8988T (cell line): ENCODE measurements at places on chromosomes 3 and 15.
A peak's percentile ranks its signal among the peaks of the same experiment; 100 is the strongest.

GRCh38 chr3:106006571-106006970 is 137.8 kb upstream of the CBLB start:
- DNase-seq = no peak

DNA sequence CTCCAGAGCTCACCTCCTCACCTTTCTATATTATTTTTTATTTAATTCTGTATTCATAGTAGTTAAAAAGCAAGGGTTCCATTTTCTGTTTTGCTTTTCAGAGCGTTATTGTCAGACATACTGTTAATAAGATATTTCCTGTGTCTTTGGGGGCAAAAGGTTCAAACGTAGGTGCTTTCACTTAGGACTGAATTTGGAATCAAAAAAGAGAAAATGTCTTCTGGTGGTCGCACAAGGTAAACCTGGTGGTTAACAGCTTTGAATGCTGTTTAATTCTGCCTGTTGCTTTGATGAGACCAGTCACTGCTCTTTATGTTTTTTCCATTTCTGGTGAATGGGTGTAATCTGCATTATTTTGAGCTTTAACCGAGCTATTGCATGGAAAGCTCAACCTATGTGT is 212.5 kb downstream of the TCF12 start:
- no peak for DNase-seq

DNA sequence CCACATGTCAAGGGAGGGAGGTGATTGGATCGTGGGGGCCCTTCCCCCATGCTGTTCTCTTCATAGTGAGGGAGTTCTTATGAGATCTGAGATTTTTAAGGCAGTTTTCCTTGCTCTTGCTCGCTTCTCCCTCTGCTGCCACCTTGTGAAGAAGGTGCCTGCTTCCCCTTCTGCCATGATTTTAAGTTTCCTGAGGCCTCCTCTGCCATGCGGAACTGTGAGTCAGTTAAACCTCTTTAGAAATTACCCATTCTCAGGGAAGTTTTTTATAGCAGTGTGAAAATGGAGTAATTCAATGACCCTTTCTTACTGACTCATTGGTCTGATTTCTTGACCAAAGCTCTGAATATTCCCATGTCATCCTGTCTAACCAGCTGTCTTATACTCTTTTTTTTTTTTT is 484.4 kb upstream of the TPRG1 start:
- DNase-seq = no peak

DNA sequence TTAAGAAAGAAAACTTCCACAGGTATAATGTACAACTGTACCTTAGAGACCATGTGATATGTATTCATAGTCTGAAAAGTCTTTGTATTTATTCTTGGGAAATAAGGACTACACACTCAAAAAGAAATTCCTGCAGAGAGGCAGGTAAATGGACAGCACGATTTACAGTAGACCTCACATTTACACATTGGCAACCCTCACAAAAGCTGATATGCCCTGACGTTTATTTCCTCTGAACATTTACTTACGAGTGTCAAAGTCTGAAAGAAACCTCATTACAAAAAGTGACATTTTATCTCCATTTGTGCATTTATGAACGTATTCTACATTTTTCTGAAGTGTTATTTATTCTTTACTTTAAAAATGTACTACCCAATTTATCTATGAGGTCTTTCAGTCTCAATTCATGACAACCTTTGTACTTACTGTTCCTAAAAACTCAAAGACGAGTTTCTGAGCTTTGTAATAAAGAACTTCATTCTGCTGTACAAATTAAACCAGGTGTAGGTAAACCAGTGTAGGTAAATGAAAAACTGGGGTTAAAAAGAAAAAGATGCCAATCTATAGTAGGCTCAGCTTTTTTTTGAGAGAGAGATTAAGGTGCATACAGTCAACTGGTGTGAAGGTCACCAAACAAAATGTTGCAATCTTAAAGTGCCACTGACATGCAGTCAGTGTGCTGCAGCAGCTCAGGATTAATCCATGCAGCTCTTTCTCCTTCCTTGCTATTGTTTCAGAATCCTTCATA is 44.3 kb downstream of the THRB start:
- no peak for DNase-seq

GRCh38 chr15:46556010-46556409 is 921.2 kb downstream of the SQOR start:
- no peak for DNase-seq

- DNase-seq = no peak
These were observed 152.9 kb downstream of the SLCO3A1 start for GRCh38 chr15:92006186-92007028.

GRCh38 chr15:98035577-98036010 is 75.1 kb downstream of the ARRDC4 start:
- DNase-seq = no peak

- no peak for DNase-seq
These were observed 37.0 kb upstream of the PIK3R4 start for GRCh38 chr3:130783629-130784028.

GRCh38 chr3:164064298-164064697 is 1014.0 kb downstream of the SI start:
- no peak for DNase-seq

DNA sequence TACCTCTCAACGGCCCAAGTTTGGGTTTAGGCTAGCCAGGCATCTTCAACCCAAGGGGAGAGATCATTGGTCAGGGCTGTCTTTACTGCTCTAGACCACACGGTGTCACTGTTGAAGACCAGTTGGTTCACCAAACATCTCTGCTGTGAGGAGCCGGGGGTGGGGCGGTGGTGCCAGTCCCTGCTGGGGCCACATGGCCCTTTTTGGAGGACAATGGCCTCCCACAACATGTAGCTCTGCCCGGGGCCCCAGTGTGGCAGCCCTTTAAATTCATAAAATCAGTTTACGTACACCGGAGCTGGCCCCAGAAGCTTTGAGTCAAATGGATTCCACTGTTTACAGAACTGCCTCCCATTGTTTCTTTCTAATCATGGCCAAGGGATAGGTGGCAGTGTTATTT is 19.1 kb upstream of the TM4SF18 start:
- peak; percentile 43 for DNase-seq

DNA sequence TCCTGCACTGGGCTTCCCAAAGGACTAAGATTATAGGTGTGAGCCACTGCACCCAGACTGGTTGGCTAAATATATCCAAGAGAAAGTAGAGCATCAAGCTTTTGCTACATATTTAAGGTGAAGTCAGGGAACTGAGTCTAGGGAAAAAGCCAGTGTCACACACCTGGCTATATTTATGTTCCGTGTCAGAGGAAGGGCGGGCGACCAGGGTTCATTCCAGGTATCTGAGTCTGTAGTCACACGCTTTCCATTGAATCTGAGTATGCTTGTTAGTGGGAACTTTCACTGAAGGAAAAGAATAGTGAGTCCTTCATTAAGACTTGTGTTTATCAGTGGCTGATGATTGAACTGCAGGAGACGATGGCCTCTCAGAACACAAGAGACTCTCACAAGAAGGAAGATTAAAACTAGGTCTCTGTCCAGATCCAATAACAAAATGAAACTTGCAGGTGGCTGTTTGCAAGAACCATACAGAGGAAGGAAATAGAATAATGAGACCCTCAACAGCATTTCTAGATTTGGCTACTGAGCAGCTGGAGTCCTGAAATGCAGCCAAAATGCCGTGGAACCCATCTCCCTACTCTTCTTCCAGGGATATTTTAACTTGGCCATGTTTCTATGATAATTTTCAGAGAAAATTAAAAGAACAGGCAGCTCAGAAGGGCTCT is 276.3 kb downstream of the THSD4 start:
- no peak for DNase-seq

DNA sequence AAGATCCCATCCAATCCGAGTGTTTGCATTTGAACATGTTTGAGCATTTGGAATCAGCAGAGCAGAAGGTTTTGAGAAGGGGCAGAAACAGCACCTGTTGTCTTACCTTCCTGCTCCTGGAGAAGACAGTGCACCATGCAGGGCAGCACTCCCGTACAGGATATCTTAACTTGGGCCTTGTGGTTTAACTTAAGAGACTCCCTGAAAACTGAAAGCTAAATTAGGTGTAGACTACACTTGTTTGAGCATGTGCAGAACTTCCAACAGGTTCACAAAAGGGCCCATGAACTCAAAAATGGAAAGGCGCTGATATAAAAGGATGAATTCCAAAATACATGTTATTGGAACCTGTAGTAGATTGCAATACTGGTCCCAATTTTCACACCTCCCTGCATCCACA is 175.4 kb upstream of the PRICKLE2 start:
- no peak for DNase-seq

- DNase-seq = no peak
These were observed 356.0 kb downstream of the SHQ1 start for GRCh38 chr3:72492240-72492639.

DNA sequence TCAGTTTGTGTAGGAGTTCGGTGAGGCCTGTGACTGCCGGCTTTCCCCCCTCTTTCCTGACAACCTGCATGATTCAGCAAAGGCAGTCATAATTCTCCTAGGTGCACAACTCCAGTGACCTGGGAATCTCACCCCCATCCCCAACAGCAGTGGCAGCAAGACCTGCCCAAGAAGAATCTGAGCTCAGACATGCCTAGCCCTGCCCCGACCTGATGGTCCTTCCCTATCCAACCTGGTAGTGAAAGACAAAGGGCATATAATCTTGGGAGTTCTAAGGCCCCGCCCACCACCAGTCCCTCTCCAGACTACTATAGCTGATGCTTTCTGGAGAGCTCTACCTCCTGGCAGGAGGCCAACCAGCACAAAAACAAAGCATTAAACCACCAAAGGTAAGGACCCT is 44.2 kb upstream of the ZBED2 start:
- DNase-seq = no peak

DNA sequence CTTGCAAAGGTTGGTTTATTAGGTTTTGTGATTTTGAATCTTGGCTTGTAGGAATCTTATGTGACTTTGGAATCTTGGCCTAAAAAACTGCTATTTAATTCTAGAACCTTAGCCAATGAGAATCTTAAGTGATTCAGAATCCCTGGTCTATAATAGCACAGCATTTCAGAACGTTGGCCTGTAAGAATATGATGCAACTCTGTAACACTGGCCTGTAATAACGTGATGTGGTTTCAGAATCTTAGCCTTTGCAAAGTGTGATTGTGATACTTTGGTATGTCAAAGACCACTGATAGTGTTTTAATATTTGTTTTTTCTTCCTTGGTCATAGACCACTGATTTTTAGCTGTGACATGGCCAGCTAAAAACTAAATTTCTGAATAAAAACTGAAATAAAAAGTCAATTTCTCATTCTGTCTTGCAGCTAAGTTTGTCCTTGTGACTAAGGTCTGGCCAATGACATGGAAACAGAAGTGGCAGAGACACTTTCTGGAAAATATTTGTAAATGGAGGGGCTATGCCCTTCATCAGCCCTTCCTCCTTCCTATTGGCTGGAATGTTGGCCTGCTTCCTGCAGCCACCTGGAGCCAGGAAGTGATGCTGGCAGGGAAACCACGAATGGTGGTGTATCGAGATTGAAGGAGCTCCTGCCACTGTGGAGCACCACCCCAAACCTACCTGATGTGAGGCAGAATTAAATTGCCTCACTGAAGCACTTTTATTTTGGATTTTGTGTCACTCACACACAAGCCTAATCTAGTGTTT is 42.3 kb upstream of the CORO2B start:
- no peak for DNase-seq

GRCh38 chr15:73504885-73505284 is 61.9 kb downstream of the REC114 start:
- no peak for DNase-seq

DNA sequence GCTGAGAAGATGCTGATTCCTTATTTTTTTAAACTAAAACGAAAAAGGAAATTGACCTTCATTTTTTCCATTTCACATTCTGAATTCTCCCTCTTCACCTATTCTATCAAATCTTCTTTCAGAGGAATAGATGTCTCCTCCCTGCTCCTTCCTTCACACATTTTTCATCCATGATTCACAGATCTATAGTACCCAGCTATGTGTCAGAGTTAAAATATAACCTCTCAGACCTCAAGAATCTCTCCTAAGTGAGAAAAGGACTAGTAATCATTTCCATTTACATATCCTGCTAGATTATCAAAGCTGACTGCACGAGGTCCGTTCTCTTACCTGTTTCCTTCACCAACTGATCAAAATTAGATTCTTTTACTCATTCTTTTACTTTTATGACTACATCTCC is 1297.6 kb upstream of the ALCAM start:
- DNase-seq = no peak

DNA sequence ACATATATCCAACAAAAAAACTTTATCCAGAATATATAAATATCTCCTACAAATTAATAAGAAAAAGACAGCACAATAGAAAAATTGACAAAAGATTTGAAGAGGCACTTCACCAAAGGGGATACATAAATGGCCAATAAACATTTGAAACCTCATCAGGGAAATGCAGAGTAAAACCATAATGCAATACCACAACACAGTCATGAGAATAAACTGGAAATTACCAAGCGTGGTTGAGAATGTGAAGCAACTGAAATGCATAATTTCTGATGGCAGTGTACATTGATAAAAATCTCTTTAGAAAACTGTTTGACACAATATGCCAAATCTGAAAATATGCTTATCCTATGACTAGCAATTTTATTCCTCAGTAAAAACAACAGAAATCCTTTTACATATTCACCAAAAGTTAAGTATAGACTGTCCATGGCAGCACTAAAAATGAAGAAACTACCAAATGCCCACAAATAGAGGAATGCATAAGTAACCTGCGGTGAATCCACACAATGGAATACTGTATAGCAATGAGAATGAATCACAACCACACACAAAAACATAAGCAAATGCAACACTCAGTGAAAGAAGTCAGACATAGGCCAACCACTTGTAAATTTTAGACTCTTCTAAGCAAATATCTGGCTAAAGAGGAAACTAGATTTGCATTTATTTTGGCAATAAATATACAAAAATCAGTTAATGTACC is 7.9 kb downstream of the LYZL4 start:
- DNase-seq = no peak

DNA sequence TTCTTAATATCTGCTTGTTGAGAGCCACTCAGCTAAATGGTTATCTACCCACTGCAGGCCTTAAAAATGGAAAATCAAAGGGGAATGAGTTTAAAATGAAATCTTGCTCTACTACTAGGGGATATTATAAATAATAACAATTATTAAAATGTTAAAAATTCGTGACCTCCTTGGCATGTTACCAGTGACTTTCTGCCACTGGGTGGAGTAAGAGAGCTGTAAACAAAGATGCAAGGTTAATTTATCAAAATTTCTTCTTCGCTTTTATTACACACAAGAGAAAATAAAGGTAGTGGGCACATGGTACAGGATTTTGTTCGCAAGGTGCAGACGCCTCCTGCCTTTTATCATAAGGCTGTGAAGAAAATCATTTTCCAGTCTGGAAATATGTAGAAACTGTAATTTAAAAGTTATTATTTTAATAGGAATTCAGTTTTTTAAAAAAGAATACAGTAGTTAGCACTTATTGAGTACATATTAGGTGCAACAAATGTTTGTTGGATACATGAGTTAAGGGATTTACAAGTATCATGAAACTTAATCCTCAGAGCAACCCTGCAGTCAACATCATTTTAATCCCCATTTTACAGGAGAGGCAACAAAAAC is 272.6 kb downstream of the SUCLG2 start:
- no peak for DNase-seq
